Foreskin keratinocyte (primary cell): ENCODE measurements at places on chromosomes 2 and 18. TPM values are rescaled to one million over a fixed set of nuclear protein-coding genes. Genes with fewer than 3 reads are reported as not detected.

DNA sequence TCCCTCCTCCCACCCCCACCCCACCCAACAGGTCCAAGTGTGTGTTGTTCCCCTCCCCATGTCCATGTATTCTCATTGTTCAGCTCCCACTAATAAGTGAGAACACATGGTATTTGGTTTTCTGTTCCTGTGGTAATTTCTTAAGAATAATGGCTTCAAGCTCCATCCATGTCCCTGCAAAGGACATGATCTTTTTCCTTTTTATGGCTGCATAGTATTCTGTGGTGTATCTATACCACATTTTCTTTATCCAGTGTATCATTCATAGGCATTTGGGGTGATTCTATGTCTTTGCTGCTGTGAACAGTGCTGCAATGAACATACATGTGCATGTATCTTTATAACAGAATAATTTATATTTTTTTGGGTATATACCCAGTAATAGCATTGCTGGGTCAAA lies 12.3 kb upstream of the ASAP2 start:
- no peak for DNase-seq

GRCh38 chr2:118586312-118586711 lies 261.1 kb downstream of the EN1 start:
- DNase-seq, result no peak

GRCh38 chr2:231315896-231316295 lies 79.6 kb upstream of the B3GNT7 start:
- no peak for DNase-seq

DNA sequence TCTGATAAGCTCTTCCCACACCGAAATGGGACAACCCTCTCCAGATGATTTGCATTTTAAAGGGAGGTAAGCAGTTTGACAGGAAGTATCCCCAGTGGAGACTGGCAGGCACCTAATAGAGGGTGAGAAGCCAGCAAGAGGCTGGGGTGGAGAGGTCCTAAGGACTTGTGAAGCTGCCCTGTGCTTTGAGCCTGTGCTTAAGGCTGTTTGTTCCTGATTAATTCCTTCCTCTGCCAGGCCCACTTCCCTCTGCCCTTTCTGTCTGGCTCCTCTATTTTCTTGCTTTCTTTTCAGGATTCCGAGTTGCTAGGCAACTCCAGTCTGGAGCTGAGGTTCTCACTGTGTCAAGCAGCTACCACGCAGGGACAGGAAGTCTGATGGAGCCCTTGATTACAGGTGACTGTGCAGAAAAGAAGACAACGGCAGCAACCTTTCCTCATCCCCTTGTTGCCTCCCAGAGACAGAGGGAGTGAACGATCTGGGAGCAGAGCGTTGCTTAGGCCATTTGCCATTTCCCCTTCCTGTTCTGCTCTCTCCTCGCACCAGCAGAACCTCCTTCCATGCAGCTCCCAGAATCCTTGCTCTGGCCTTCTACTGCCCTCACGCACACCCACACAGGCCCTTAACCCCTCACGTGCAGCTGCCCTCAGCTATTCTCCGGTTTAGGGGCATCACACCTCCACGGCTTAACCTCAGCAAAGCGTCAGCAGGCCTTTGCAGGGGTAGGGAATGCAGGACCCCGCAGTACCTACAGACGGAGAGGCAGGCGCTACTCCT lies 103.6 kb upstream of the CELF4 start:
- no peak for DNase-seq

DNA sequence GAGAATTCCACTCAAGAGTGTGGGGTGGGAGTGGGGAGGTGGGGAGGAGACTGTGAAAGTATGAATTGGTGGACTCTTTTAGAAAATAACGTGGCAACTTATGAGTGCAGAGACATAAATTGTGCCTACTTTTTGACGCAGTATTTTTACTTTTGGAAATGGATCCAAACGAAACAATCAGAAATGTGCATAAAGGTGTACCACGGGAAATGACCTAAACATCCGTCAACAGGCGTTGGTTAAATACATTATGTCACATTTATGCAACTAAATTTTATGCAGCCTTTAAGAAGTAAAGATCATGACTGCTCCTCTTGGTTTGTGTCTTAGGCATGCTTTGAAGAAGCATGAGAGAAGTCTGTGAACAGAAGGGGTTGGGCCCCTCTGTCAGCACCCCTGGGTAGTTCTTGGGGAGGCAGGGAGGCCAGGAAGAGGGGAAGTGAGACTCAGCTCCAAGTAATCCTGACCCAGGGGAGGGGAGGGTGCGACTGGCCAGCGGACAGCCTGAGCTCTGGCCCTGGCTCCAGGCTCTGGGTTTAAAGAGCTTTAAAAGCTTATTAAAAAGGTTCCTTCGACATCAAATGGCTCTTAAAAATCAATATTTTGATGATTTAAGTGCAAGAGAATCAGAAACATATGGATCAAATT lies 126.4 kb upstream of the HAAO start:
- DNase-seq, result no peak

- DNase-seq, result no peak
Observed at GRCh38 chr18:13324880-13325279, 106.3 kb downstream of the LDLRAD4 start.

DNA sequence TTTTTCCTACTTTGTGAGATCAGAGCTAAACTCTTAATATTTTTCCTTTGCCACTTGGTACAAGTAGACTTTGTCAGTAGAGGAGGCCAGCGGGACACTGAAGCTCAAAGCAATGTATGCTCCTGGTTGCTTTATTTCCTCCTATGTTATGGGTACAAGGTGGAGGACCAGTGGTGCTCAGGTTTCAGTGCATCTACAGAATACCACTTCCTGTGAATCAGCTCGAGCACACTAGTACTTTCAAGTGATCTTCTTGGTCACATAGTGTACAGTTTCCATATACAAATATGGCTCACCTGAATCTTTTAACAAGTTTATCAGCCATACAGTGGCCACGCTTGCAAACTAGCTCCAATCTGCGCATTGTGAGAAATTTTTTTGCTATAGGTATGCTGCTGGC lies 1674.8 kb upstream of the TMEFF2 start:
- DNase-seq, result no peak

Gene IL1R2
- total RNA-seq, result 37.9 and 40.7 TPM in 2 replicates

Gene CBLN2
- total RNA-seq, result not detected in 2 replicates

Gene ZNF892
- 7.7 and 8.7 TPM in 2 replicates for total RNA-seq

Gene SCN9A
- total RNA-seq, result 0.39 and 0.85 TPM in 2 replicates
